Stimulated activated CD8-positive, alpha-beta memory T cell treated with anti-CD3 and anti-CD28 coated beads, Interleukin-7, amount 100 ng/mL, for 1 hour (primary cell): ENCODE measurements at places on chromosomes 13 and 19.

GRCh38 chr13:41969072-41969471, 8.2 kb upstream of the VWA8 start:
- no peak for DNase-seq

DNA sequence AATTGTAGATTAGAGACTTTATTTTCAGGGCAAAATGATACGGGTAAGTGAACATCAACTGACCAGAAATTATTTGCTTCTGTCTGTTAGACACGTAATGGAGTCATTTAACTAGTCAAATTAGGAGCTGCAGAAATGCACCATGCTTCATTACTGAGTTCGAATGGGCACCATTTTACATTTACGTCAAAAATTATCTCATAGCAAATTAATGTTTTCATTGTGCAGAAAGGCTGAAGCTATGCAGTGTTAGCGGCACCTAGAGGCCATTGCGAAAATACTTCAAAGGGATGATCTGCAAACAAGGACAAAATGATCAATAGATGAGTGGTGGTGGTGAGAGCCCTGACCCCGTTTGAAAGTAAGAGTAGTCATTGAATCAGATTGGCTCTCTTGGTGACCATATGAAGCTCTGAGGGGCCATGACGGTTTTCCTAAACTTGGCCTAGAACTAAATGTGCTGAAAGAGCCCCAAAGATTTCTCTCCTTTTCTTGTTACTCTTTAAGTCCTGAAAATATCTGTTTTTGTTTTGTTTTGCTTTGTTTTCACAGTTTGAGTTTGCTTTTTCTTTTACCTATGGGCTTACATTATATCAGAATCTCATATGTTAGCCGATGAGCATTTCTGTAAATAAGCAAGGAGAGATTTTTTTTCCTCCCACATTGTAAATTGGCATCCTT, 277.9 kb downstream of the ZNF536 start:
- no peak for DNase-seq

DNA sequence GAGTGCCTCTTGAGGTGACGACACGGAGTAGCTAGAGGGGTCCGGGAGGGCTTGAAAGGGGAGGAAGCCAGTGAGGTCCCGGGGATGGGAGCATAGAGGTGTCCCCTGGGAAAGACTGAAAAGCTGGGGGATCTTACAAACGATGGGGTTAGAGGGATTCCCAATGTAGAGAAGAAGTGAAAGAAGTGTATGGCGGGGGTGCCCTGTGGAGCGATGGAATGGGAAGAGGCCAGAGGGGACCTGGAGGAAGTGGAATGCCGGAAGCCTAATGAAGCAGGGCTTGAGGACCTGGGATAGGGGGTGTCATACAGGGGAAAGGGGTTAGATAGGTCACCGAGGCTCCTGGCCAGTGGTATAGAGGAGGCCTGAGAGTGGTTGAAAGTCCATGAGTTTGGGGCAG, 580 bp downstream of the AP2A1 start:
- no peak for DNase-seq

DNA sequence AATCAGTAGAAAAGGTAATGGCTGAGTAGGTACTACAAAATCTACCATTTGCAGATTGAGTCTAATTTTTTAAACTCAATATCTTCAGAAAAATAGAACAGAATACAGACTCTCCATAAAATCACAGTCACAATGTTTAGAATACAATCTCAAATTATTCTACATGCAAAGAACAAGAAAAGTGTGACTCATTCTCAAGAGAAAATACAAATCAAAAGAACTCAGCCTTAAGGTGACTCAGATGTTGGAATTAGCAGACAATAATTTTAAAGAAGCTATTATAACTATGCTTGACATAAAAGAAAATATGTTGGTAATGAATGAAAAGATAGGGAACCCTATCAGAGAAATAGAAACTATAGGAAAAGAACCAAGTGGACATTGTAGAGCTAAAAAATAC, 78.9 kb downstream of the RXFP2 start:
- DNase-seq: no peak

DNA sequence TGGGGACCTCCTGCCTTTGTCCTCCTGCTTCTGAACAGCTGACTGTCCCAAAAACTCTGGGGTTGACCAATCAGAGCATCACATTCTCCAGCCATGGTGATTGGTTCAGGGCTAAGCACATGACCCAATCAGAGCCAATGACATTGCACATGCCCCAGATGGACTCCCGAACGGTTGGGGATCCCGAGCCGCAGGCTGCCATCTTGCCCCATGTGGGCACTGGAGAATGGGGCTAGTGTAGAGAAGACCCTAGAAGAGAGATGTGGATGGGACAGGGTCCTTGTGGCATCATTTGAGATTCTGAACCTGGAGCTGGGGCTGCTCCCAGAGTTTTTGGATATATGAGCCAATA, 31.3 kb upstream of the PEPD start:
- DNase-seq: no peak

GRCh38 chr13:40376867-40377535, 289.4 kb downstream of the FOXO1 start:
- no peak for DNase-seq

DNA sequence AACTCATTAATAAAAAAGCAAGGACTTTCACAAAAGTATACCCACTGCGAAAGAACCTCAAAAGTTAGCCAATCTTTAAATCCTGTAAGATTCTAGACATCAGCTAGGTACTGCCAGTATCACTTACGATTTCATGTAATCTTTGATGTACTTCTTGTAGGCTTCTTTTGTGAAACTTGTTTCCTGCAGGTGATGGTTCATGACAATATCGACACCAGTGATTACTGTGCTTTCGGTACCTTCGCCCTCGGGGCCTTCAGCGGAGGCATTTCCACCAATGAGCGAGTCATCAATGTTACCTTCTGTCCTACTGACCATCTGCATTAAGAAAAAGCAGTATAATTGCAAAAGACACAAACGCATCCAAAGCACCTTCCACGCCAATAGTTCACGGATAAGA, 1.1 kb downstream of the TPT1 start:
- DNase-seq: no peak

DNA sequence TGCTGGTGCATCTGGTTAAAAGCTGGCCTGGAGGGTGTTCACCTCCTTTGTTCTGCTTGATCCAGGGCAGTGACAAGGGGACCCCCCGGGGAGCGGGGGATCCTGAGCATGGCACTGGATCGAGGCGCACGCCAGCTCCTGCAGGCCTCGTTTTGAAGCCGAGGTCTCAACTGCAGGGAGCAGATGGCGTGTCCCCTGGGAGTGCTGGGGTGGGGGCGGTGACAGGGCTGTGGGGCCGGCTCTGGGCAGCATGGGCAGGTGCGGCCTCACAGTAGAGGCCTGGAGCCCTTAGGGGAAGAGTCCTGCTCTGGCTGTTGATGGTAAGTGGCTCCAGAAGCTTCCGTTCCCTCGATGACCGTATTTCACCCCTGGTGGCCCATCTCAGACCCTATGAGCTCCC, 51.8 kb downstream of the CRTC1 start:
- no peak for DNase-seq

GRCh38 chr19:58261600-58261967, 17.2 kb upstream of the ZNF8 start:
- DNase-seq: no peak

DNA sequence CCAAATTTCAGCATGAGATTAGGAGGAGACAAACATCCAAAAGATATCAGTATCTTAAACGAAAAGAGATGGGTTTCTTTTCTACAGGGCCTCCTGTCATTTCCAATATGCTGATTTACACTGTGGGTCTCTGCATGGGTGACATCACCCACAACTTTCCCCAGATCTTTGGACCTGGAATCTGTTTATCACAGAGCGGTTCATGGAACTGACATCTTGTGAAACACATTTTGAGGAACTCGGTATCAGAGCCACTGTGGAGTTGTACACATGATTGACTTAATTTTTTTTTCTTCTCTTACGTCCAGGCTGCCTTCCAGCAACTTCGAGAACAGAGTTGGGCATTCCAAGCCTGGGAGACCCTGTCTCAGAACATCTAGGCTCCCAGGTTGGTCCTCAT, 80.2 kb upstream of the SERP2 start:
- DNase-seq: no peak

DNA sequence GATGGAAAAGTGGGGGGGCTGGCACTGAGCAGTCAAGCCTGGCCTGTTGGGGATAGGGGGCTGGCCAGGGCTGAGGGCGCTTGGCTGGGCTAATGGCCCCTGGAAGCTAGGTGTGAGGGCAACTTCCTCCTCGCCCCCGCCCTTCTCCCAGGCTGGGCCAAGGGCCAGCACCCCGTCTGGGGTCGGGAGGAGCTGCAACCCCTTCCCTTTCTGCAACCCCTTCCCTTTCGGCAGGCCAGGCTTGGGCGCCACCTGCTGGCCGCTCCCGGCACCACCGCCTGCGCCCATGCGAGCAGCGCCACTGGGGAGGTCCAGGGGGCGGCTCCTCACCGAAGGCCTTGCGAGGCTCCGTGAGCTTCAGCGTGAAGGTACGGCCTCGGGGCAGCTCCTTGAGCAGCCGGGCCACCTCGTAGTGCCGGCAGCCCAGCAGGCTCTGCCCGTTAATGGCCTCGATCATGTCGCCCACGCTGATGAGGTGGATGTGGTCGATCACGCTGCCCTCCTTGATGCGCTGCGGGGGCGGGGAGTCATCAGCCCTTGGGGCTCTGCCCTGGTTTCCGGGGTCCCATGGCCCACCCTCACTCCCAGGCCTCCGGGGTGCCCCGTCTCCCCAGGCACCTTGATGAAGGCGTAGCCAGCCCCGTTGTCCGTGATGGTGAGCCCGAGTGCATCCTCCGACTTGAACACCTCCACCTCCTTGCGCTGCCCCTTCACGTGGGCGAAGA, 5.0 kb upstream of the PTGER1 start:
- DNase-seq: peak; percentile 48

- no peak for DNase-seq
These were observed 108.5 kb downstream of the RGCC start for GRCh38 chr13:41565846-41566245.

DNA sequence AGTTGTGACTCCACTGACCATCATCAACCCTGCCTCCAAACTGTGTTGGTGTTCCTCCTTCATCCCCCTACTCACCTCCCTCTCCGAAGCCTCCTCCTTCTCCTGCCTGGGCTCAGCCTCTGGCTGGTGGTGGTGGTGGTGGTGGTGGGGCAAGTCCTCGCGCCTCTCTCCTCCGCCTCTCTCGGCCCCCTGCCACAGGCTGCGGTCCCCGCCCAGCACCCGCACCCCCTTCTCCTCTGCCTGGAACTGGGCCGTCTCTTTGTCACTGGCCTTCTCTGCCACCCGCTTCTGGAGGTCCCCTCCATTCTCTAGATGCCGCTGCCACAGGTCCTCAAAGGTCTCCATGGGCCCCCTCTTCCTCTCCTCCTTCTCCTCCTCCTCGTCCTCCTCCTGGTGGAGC, 1.5 kb downstream of the CCER2 start:
- no peak for DNase-seq

- no peak for DNase-seq
These were observed 123.4 kb downstream of the POSTN start for GRCh38 chr13:37475151-37475550.

DNA sequence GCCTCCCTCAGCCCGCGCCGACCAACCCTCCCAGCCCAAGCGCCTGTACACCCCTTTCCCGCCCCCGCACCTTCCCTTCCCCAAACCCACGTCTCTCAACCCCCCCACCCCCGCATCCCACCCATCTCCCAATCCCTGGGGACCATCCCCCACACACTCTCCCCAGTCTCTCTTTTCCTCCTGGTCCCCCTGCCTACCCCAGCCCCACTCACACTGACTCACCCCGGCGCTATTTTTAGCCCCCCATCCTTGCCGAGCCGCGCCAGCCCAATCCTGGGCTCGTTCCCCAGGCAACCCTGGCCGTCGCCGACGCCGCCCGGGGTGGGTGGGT, 11.7 kb downstream of the CIC start:
- DNase-seq: no peak

GRCh38 chr19:39558624-39559117, 18.7 kb upstream of the EID2 start:
- DNase-seq: no peak

DNA sequence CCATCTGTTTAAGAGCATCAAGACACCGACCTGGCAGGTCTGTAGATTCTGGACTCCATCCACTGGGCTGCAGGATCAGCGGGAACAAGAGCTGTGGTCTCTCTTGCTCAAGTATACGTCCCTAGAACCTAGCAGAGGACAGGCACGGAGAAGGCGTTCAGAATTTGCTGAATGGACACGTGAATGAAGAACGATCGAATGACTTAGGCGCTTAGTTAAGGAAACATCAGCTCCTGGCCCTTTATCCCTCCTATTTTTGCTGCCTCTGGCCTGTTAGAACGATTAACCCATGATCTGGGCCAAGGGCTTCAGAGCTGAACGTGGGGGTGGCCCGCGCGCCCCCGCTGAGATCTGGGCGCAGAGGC, 953 bp downstream of the DZIP1 start:
- DNase-seq: no peak

- no peak for DNase-seq
These were observed 23.1 kb downstream of the SIGLEC5 start for GRCh38 chr19:51607077-51607476.

DNA sequence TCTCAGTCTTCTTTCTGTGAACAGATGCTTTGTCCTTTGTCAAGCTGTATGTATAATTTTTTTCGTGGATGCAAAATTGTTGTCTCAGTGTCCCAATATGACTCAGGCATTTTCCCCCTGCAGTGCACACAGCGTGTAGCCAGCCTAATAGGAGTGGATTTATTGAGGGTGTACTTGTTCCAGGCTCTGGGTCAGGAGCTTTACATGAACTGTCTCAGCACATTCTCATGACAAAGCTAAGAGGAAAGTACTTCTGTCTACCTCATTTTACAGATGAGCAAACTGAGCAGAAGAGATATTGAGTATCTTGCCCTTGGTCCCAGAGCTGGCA, 50.8 kb downstream of the STK24 start:
- no peak for DNase-seq

- DNase-seq: no peak
These were observed 170.7 kb upstream of the RNF113B start for GRCh38 chr13:98347756-98348155.

GRCh38 chr19:51653162-51653561, 6.5 kb upstream of the SIGLEC14 start:
- DNase-seq: no peak

DNA sequence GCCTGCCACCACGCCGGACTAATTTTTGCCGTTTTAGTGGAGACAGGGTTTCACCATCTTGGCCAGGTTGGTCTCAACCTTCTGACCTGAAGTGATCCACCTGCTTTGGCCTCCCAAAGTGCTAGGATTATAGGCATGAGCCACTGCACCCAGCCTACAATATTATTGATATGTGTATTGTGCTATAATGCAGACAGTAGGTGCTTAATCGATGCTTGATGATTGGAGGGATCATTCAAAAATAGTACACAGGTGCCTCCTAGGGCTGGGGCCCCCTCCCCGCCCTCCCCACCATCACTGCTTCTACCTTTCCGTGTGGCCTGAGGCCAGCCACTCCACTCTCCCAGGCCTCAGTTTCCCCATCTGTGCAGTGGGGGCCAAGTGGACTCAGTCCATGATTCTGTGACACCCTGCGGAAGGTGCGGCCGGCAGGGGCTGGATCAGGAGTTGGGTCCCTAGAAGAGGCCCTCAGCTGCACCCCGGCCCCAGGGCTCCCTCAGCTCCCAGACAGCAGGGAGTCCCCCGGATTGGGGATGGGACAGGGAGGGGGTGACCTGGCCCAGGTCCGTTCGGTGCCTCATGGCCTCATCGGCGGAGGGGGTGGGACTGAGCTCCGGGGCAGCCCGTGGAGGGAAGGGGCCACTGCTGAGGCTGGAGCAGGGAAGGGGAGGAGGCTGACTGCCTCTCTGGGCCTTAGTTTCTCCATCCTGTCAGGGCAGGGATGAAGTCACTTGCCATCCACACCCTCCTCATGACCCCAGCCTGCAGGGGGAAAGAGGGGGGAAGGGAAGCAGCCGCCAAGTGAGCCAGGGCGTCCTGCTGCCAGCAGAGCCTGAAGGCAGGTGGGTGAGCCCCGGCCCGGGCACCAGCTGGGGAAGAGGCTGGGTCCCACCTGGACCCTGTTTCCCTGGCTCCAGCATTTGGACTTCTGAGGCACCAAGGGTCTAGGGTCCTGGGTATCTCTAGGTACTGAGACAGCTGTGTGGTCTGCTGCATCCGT, 1.2 kb downstream of the ADAMTSL5 start:
- no peak for DNase-seq
